GM23248 (cell line): ENCODE measurements at places on chromosomes 11 and 22. TPM values are rescaled to one million over a fixed set of nuclear protein-coding genes. Genes with fewer than 3 reads are reported as not detected.
A peak's percentile ranks its signal among the peaks of the same experiment; 100 is the strongest.

DNA sequence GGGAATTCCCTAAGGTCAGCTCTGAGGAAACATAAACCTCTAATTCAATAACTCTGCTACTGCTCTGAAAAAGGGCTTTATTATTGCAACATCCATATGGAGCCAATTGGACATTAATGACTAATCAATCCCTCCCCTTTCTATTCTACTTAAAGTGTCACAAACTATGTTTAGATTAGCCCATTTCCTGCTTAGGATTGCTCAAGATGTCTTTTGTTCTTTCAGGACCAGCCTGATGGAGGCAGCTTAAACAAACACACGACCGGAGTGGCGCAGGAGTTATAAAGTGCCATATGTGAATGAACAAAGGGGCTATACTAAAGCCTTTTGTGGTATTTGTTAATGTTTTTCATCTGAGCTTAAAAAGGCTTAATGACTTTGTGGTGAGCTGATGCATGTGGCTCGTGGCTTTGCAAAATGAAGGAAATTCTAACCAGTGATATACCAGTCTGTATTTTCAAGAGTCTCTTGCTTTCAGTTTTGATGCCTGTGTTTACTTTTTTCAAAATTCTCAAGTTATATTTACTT lies 354.4 kb downstream of the SOX6 start:
- peak; percentile 87 for DNase-seq
- H3K4me1 ChIP-seq: peaks cover 23% of the 10 kb centered on the region
- H3K27me3 ChIP-seq: peaks cover 30% of the 10 kb centered on the region
- no peaks in the 10 kb centered on the region for H3K36me3 ChIP-seq
- H3K27ac ChIP-seq: peak overlapping the region; percentile 20

- H3K27me3 ChIP-seq: 0 out of 2 replicates have a peak, but pooled peaks cover 6% of the 10 kb centered on the region
- no peaks in the 10 kb centered on the region for H3K36me3 ChIP-seq
- H3K4me1 ChIP-seq: no peaks in the 10 kb centered on the region
- no peak overlapping the region for H3K4me3 ChIP-seq
- no peak for DNase-seq
Observed at GRCh38 chr11:121159741-121160140, 58.7 kb downstream of the TECTA start.

FGF19 gene
- total RNA-seq: not detected in 2 replicates

DNA sequence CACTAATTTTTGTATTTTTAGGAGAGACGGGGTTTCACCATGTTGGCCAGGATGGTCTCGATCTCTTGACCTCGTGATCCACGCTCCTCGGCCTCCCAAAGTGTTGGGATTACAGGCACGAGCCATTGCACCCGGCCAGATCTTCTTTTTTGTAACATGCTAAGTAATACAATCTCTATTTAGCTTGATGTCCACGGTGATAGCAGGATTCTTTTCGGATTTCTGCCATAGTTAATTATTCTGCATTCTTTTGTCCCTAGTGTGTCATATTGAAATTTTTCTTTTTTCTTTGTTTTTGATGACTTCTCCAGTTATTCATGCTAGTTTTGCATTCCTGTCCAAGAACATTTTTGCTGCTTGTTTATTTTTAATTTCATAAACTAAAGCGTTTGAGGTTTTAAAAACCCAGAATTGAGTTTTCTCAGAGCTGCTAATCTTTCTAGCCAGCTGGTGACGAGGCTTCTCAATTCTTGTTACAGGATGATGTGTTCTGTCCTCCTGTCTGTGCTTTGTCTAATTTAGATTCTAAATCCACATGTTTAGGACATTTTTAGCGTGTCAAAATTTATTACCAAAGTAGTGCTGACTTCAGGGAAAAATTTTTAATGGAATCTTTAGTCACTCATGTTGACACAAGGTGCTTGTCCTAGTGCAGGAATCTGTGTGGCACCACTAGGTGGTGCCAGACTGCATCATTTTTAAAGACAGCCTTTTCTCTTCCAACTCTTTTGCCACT lies 21.8 kb downstream of the NF2 start:
- H3K27me3 ChIP-seq: no peaks in the 10 kb centered on the region
- no peaks in the 10 kb centered on the region for H3K36me3 ChIP-seq
- H3K27ac ChIP-seq: peak overlapping the region; percentile 87
- DNase-seq: peak; percentile 88
- H3K4me3 ChIP-seq: peak overlapping the region; percentile 49
- peaks cover 76% of the 10 kb centered on the region for H3K4me1 ChIP-seq

GRCh38 chr11:116953530-116954285 lies 116.3 kb upstream of the APOA1 start:
- H3K27me3 ChIP-seq: no peaks in the 10 kb centered on the region
- H3K36me3 ChIP-seq: peaks cover 13% of the 10 kb centered on the region
- H3K4me3 ChIP-seq: no peak overlapping the region
- no peak overlapping the region for H3K27ac ChIP-seq

GRCh38 chr22:35575116-35575748 lies 34.6 kb downstream of the RASD2 start:
- no peaks in the 10 kb centered on the region for H3K4me1 ChIP-seq
- no peaks in the 10 kb centered on the region for H3K36me3 ChIP-seq
- H3K4me3 ChIP-seq: no peak overlapping the region
- H3K27me3 ChIP-seq: no peaks in the 10 kb centered on the region

DNA sequence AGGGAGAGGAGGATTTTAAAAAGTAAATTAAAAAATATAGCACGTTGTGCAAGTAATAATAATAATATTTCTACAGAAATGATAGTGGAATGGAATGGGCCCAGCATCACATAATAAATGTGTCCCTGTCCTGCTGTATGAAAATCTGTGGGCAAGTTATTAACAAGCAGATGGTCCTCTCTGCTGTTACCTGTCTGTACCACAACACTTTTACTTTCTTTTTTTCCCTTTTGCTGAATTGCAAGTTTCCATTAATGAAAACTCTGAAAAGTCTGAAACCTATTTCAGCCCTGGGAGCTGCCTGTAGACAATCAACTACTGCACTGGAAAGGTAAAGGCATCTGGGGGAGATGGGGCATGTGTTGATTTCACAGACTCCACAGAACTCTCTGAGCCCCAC lies 937.1 kb downstream of the OPCML start:
- no peak overlapping the region for H3K4me3 ChIP-seq
- no peaks in the 10 kb centered on the region for H3K36me3 ChIP-seq
- no peaks in the 10 kb centered on the region for H3K4me1 ChIP-seq
- H3K27ac ChIP-seq: no peak overlapping the region
- H3K27me3 ChIP-seq: no peaks in the 10 kb centered on the region; the same call in 1 of the 2 replicates

GRM5 gene
- not detected in 2 replicates for total RNA-seq

DNA sequence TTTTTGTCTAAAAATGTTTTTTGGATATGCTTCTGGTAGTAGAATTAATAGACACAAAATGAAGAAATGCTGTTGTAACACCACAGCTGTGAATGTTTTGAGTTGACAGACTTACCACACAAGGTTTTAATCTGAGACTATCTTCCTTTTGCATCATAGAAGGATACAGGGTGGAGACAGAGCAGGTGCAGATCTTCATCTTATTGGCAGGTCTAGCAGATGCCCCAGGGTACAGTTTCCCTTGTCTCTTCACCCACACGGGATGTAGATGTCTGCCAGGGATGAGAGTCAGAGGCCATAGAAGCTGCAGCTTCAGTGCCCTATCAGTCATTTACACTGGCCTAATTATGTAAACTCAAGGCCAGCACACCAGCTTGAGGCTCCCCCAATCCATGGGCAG lies 985 bp downstream of the OOSP3 start:
- no peak for DNase-seq
- no peaks in the 10 kb centered on the region for H3K4me1 ChIP-seq
- H3K36me3 ChIP-seq: no peaks in the 10 kb centered on the region
- no peak overlapping the region for H3K27ac ChIP-seq
- H3K4me3 ChIP-seq: no peak overlapping the region
- no peaks in the 10 kb centered on the region for H3K27me3 ChIP-seq

DNA sequence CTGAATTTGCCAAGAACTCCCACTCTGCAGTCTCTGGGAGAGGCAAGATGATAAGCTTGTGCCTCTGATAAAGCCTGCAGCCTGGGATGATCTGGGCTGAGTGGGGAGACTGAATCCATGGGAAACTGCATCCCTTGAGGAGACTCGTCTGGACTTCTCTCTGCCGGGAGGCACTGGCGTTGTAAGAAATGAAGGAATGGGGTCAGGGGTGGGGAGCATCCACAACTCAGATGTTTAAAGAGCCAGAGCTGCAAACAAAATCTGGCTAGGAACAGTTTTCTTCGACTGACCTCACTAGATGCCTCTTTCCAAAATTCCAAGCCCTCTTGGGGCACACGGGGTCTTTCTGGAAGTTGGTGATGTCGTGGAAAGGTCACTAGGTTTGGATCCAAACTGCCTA lies 64.4 kb downstream of the SPON1 start:
- no peak for DNase-seq
- H3K4me1 ChIP-seq: peaks cover 12% of the 10 kb centered on the region
- no peak overlapping the region for H3K4me3 ChIP-seq
- no peak overlapping the region for H3K27ac ChIP-seq

GRCh38 chr11:27002431-27002830 lies 8.5 kb downstream of the FIBIN start:
- H3K27me3 ChIP-seq: no peaks in the 10 kb centered on the region
- H3K36me3 ChIP-seq: no peaks in the 10 kb centered on the region
- DNase-seq: no peak

GRCh38 chr22:43152357-43153071 lies 1.2 kb downstream of the TSPO start:
- DNase-seq: peak; percentile 91
- no peaks in the 10 kb centered on the region for H3K36me3 ChIP-seq
- peak overlapping the region; percentile 88 for H3K27ac ChIP-seq
- peak overlapping the region; percentile 97 for H3K4me3 ChIP-seq
- no peaks in the 10 kb centered on the region for H3K27me3 ChIP-seq
- H3K4me1 ChIP-seq: peaks cover 15% of the 10 kb centered on the region; the same call in 1 of the 2 replicates

GRCh38 chr22:28896611-28897010 lies 13.2 kb downstream of the ZNRF3 start:
- H3K4me1 ChIP-seq: no peaks in the 10 kb centered on the region
- no peaks in the 10 kb centered on the region for H3K36me3 ChIP-seq

ADAMTS15 gene
- total RNA-seq: 0.97 and 1.3 TPM in 2 replicates

DNA sequence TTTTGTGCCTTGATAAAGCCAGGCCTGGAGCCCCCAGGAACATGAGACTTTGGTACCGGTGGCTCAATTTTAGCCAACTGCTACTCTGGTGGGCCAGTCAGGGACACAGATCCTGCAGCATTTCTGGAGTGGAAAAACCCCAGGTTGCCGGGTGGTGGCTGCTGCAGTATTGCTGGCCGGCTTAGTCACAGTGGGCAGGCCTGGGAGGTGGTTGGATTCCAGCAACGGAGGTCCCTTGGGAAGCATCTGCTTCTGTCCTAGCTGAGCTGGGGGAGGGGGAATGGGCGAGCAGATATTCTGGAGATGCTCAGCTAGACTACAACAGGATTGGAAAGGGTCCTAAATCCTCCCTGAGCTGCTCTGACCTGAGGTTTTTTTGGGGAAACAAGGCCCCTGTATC lies 31.6 kb upstream of the ACCSL start:
- H3K27me3 ChIP-seq: no peaks in the 10 kb centered on the region
- H3K36me3 ChIP-seq: no peaks in the 10 kb centered on the region
- peak; percentile 97 for DNase-seq
- H3K4me3 ChIP-seq: peak overlapping the region; percentile 42; the same call in 1 of the 2 replicates

DNA sequence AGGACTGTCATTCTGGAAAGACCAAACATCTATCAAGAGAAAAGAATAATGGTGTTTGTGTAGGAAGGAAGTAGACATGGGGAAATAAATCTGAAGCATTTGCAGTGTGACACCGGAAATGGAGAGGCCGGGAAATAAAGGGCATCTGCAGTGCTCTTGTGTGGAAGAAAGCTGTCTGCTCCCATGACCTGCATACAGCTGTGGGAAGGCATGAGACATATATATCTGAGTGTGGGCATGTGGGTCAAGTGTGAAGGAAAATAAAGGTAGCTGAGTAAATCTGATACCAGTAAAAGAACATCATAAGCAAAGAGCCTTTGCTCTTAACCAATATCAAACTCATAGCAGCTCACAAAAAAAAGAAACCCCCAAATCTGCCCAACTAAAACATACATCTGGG lies 72.1 kb upstream of the OR5AK2 start:
- no peaks in the 10 kb centered on the region for H3K36me3 ChIP-seq
- no peak overlapping the region for H3K27ac ChIP-seq
- no peak overlapping the region for H3K4me3 ChIP-seq
- no peaks in the 10 kb centered on the region for H3K4me1 ChIP-seq
- DNase-seq: no peak

- no peaks in the 10 kb centered on the region for H3K27me3 ChIP-seq
- H3K4me3 ChIP-seq: no peak overlapping the region
- no peak overlapping the region for H3K27ac ChIP-seq
- H3K4me1 ChIP-seq: no peaks in the 10 kb centered on the region
- peaks cover 5% of the 10 kb centered on the region; the same call in 1 of the 2 replicates for H3K36me3 ChIP-seq
Observed at GRCh38 chr11:74809801-74810200, 61.2 kb downstream of the RNF169 start.

- no peaks in the 10 kb centered on the region for H3K27me3 ChIP-seq
- H3K36me3 ChIP-seq: no peaks in the 10 kb centered on the region
- peaks cover 27% of the 10 kb centered on the region for H3K4me1 ChIP-seq
- no peak for DNase-seq
- no peak overlapping the region for H3K4me3 ChIP-seq
Observed at GRCh38 chr11:111819829-111820237, 51.5 kb downstream of the ALG9 start.

LMF2 gene
- total RNA-seq: 95.0 and 124 TPM in 2 replicates

RFPL3 gene
- total RNA-seq: not detected in 2 replicates

- no peaks in the 10 kb centered on the region for H3K27me3 ChIP-seq
- no peaks in the 10 kb centered on the region for H3K36me3 ChIP-seq
- peak overlapping the region; percentile 95 for H3K4me3 ChIP-seq
- DNase-seq: peak; percentile 73
- peak overlapping the region; percentile 63 for H3K27ac ChIP-seq
Observed at GRCh38 chr11:117179048-117179999, 781 bp downstream of the SIDT2 start.

KCNQ1 gene
- total RNA-seq: not detected in 2 replicates

ACRV1 gene
- not detected in 2 replicates for total RNA-seq

SCUBE2 gene
- total RNA-seq: 3.5 and 10.7 TPM in 2 replicates

DNA sequence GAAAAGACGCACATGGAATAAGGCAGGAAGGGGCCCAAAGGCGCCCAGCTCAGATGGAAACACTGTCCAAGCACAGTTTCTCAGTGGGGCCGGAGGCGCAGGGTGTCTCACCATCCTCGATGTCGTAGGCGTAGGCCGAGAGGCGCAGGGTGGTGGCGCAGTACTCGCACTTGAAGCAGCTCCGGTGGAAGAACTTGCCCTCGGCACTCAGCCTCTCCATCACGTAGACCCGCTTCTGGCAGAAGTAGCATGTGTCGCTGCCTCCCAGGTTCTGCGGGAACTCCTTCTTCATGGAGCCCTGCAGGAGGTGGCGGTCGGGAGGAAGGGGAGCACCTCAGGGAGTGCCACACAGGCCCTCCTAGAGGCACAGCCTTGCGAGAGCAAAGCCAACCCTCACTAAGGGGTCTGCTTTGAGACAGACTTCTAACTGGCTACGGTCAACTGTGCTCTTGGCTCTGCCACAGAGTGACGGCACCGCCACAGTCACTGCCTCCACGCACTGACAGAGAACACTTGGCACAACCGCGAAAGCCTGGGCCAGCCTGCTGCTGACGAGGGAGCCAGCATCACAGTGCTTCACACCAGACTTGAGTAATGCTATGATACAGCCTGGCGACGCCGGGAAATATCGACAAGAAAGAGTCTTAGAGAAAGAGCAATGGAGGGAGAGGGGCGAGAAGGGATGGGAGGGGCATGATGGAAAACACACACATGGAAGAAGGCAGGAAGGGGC lies 97.6 kb upstream of the BID start:
- H3K27ac ChIP-seq: no peak overlapping the region
- no peak overlapping the region for H3K4me3 ChIP-seq
- no peak for DNase-seq
- H3K36me3 ChIP-seq: no peaks in the 10 kb centered on the region; the same call in 1 of the 2 replicates

- H3K4me3 ChIP-seq: no peak overlapping the region
- H3K4me1 ChIP-seq: peaks cover 6% of the 10 kb centered on the region; the same call in 1 of the 2 replicates
- no peak overlapping the region for H3K27ac ChIP-seq
- no peak for DNase-seq
Observed at GRCh38 chr11:76385903-76386302, 4.8 kb downstream of the GVQW3 start.
